T-helper 22 cell (primary cell): ENCODE measurements at places on chromosomes 2 and 18.

- DNase-seq = no peak
Measured at GRCh38 chr2:190129421-190130199, 67.1 kb upstream of the MSTN start.

DNA sequence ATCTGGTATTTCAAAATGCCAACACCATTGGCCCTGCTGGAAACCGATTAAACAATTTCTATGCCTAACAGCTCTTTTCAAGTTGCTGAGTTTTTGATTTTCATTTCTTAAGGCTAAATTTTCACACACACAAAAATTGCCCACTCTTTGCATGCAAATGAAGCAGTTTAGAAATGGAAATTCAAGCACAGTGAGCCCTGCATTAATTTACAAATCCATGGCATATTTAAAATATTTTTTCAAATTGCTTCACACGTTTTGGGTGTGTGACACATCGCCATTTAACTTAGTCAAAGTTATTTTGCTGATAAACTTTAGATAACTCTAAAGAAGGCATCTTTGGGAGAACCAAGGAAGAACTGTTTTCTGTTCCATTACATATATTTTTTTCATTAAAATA lies 184.8 kb downstream of the TXNL1 start:
- no peak for DNase-seq

GRCh38 chr18:74796841-74797576 lies 199.3 kb downstream of the ZNF407 start:
- DNase-seq = no peak

DNA sequence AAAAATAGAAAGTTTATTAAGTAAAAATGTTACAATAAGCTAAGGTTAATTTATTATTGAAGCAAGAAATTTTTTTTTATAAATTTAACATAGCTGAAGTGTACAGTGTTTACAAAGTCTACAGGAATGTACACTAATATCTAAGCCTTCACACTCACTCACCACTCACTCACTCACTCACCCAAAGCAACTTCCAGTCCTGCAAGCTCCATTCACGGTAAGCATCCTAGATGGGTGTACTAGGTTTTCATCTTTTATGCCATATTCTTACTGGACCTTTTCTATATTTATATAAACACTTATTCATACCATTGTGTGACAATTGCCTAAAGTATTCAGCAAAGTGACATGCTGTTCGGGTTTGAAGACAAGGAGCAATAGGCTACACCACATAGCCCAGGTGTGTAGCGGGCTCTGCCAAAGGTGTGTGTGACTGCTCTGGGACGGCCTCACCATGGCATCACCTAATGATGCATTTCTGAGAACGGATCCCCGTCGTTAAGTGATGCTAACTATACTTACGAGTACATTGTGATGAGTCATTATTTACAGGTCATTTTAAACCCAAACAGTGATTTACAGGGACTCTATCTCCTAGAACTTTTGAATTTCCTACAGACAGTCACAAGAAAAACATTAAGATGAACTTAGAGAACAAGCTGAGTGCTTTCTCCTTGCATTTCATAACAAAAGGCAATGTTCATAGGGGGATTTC lies 76.3 kb upstream of the ID2 start:
- DNase-seq = no peak

DNA sequence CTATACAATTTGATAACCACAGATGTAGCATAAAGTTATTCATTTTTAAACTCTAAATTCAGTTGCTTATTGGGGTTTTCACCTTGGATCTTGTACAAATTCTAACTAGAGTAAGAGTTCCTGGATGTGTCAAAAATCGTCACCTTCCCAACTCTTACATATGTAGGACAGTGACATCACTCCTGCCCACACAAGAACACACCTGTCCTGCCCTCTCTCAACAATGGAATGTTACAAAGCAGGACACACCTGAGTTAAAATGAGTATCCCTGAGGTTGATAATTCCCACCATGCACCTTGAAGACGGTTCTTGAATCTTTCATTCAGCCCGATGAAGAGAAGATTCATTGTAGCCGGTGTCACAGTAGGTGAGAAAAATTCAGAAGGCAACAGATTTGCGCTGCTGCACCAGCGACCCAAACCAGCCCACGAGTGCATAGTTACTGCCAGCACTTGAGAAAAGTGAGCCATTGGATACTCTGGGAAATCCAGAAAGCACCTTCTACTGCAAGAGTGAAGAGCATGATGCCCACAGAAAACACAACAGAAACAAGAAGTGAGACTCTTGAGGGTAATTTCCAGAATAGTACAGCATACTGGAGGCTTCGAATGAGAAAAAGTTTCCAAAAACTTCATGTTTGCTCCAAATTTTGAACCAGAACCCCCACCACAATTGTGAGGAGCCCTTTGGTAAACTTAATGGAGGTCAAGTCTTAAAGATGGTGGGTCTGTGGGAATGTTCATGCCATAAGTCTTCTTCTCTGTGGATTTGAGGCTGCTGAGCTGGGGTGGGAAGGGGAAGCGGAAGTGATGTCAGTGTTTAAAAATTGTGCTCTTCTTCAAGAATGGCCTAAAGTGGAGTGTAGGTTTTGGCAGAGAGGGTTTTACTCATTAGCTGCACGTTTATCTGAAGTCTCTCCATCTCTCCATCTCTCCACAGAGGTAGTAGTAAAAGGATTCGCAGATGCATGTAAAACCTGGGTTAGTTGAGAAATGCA lies 34.7 kb upstream of the ADAM23 start:
- DNase-seq = no peak

GRCh38 chr2:192901446-192901845 lies 706.7 kb upstream of the TMEFF2 start:
- no peak for DNase-seq

GRCh38 chr2:217418090-217418489 lies 558.2 kb upstream of the TNP1 start:
- no peak for DNase-seq

DNA sequence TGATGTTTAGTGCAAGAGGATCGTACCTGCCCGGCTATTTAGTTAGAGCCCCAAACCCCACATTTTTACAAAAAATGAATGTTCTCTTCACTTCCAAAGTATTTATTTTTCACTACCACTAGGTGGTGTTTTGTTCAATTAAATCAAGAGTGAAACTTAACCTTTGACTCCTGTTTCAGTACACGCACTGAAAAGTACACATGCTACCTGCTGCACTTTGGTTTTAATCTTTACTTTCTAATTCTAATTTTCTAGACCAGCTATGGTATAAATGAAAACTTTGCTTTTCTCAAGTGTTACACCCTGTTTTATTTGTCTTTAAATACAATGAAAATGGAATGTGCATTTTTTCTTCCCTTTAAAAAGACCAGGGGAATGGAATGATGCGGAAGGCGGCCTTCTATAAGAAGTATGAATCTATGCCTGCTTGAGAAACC lies 31.4 kb upstream of the CHN1 start:
- no peak for DNase-seq

DNA sequence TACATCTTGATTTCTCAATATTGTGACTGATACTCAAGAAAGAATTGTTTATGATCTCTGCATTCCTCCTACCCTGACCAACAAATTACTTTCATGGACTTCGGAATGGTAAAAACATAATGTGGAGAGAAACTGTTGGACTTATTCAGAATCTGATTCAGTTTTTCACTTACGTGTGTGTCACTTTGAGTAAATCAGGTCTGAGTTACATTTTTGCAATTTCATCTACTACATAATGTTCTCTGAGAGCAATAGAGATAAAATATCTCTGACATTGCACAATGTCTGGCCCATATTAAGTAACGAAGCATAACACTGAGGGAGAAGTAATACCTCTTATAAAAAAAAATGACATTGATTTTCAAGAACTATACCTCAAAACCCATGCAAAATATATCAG lies 1337.9 kb upstream of the CHAC2 start:
- DNase-seq = no peak

DNA sequence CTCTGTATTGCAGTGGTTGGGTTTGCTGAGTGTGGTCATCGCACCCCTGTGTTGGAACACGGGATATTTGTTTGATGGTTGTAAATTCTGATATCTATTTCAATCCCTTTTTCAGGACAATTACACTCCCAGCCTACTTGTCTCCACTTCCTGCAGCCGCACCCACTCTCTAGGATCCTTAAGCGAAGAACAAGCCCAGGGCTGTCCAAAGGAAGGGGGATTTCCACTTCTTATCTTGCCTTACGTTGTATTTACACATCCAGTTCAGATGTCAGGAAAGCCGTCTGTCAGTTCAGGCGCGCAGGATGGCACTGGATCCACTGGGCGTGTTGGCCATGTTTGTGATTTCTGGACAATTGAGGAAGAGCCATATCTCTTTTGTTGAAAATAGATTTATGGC lies 834.5 kb upstream of the SALL3 start:
- DNase-seq = no peak

- DNase-seq = no peak
Measured at GRCh38 chr18:77087393-77088141, 45.0 kb downstream of the MBP start.

GRCh38 chr2:20122864-20123263 lies 71.4 kb upstream of the LAPTM4A start:
- no peak for DNase-seq

DNA sequence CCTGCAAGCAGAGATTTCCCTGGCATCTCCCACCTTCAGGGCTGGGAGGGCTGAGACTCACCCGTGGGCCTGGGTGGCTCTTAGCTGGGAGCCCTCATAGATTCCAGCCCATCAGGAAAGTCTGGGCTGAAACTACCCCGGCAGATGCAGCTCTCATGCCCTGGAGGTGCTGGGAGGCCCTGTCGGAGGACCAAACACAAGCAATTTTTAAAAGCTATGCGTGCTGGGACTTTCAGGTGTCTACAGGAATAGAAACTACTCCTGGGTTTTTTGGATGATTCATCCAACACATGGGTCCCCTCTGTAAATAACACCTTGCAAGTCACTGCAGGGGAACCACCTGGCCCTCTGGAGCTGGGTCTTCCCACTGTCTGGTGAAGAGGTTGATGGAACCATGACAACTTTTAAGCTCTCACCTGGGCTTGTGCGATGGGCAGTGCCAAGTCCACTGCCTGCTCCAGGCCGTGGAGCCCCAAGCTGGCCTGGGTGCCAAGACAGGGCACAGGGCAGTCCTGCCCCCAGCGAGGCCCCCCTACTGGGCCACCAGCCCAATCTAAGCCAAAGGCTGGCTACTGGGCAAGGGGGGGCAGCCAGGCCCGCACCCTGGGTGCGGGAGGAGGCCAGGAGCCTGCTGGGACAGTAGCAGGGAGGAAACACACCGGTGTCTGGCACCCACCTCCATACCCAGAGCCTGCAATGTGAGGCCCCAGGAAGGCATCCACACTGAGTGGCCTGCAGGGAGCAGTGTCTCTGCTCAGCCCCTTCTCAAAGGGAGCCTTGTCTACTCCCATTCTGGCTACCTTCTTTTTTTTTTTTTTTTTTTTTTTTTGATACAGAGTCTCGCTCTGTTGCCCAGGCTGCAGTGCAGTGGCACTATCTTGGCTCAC lies 1.1 kb upstream of the GPR55 start:
- DNase-seq = no peak

DNA sequence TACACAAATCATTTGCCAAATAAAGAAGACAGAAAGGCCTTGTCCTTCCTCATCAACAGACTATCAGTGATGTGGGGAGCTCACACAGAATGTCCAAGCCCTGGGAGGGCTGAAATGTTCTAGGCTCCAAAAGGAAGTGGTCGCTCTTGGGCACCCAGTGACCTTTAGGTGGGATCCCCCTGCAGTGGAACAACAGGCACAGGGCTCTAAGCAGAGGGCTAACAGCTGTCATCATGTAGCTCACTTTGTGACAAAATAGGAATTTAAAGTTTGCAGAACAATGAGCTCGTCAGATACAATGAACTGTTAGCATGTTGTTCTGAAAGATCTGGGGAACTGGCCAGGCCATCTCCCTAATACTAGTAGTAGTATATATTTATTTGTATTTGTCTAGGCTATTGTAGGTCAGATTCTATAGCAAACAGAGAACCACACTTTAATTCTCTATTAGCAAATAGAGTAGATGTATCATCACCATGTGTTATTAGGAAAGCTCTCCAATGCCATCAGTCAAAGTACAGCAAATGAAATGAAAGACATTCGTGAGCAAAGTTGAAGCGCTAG lies 151.5 kb upstream of the MAP3K20 start:
- DNase-seq = no peak

DNA sequence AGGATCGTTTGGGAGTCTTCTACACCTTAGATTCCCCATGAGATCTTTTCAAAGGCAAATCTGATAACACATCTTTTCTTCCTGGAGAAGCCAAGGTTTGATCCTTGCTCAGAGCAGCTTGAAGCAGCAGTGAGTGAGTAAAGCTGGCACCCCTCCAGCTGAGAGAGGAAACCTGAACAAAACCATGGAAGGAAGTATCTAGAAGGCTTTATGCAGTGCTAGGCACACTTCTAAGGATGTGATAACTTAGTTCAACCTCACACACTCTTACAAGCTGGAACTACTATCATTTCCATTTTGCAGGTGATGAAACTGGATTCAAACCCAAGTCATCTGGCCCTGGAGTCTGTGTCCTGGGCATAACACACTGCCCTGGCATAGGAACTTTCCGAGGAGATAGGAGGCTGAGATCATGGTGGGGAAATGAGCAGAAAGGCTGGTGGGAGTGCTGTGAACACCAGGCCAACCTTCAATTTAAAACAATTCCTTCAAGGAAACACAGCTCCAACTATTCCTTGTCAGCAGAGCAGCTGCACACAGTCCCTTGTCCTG lies 71.2 kb downstream of the CTAGE1 start:
- no peak for DNase-seq

- DNase-seq = no peak
Measured at GRCh38 chr2:229475778-229476177, 204.7 kb upstream of the PID1 start.

DNA sequence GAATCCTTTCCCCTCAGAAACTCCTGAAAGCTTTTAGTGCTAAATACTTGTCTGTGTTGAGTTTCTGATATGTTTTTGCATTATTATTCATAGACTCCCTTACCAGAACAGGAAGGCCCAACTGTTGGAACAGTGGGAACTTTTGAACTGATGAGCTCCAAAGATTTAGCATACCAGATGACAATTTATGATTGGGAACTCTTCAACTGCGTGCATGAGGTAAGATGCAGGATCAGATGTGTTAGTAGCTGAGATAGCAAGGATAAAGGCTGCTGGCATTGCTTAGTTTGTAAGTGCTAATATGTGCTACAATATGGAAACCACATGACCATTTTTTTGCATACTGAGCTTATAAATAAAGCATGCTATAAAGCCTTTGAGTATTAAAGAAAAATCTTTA lies 49.2 kb upstream of the MAP3K20 start:
- no peak for DNase-seq
